ENCODE measurements at places on chromosomes 6 and 20.

GRCh38 chr6:101402622-101403031 lies 9.1 kb downstream of the GRIK2 start:
- DNase-seq = no peak

DNA sequence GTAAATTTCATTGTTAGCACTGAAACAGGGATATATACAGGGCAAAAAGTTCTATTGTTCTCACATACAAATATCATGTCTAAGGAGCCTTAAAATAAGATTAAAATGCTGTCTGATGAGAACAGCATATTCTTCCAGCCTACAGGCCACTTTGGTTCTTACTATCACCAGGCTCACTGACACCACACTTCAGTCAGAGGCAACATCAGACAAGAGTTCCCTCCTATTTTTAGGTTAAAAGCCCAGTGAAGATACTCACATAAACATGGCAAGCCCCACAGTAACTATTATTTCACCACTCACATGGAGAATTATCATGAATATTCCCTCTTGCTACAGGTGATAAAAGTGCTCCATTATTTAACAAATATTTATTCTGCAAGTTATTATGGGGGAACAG lies 175.8 kb downstream of the ISM1 start:
- no peak for DNase-seq

DNA sequence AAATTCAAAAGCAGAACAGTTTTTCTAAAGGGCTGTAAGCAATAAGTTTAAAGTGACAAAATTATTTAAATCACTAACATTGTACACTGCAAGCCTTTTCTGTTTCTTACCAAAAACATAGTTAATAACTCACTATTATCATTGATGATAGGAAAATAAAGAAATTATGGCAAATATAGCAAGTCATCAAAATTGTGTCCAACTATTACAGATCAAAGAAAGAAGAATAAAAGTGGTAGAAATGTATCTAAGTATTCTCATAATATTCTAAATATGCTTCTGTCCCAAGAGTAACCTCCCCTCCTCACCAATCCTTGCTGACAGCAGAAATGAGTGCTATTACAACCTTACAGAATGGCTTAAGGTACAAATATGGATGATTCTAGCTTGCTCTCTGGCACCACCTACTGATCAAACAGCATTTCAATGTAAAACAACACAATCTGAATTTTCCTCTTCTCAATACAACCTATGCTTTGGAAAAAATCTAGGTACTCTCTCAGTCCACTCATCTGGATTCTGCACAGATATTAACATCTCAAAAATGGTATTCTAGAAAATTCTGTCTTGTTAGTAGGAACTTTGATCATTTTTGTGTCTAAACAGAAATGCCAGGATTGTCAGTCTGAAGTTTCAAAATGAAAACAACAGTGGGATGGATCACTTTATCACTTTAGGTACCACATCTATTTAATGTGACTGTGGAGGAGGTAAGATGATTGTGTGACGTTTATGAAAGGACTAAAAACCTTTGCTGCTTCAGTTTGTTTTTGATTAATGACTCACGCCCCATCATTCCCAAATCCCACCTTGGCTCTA lies 40.9 kb downstream of the ZFP64 start:
- DNase-seq = no peak

DNA sequence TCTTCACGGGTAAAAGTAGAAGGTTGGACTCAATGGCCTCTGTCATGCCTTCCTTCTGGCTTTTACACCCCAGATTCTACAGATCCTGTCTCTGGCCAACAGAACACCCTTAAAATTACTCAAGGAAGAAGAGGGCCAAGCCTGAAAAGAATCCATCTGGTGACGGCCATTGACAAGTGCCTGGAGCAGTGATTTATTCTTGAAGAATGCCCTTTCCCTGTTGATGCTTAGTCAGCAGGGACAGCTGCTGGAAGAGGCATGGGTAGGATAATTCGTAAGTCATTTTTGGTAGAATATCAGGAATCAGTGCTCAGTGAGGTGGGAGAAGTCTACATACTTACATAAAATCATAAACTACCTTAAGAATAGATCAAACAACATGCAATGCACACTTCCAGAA lies 397.9 kb downstream of the SAMD5 start:
- no peak for DNase-seq

- no peak for DNase-seq
These were observed 8.4 kb downstream of the ENTPD6 start for GRCh38 chr20:25203871-25204320.

DNA sequence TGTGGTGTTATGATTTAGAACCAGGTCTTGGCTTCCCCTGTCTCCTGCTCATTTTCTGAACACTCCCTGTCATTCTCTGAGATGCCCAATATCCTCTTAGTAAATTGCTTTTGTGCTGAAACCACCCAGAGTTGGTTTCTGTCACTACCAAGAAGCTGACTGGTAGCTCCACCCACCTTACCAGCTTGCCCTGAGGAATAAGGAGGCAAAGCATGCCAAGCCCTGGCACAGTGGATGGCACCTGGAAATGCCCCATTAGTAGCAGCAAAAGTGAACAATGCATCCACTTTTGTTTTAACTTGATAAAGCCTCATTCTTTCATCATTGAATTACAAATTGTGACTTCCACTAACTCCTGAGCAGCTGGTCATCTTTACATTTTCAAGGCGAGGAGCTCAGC lies 157.7 kb downstream of the CDC5L start:
- no peak for DNase-seq

- no peak for DNase-seq
These were observed 14.2 kb downstream of the ANKRD66 start for GRCh38 chr6:46760925-46761324.

GRCh38 chr6:92608751-92609150 lies 810.6 kb downstream of the EPHA7 start:
- no peak for DNase-seq

GRCh38 chr20:58813369-58813768 lies 37.3 kb downstream of the GNAS-AS1 start:
- no peak for DNase-seq

GRCh38 chr6:44723439-44724197 lies 336.1 kb downstream of the CDC5L start:
- no peak for DNase-seq

- no peak for DNase-seq
These were observed 585.3 kb upstream of the MAN1A1 start for GRCh38 chr6:119934816-119935215.

GRCh38 chr6:89500611-89501010 lies 67.7 kb downstream of the ANKRD6 start:
- no peak for DNase-seq

GRCh38 chr6:131199568-131200272 lies 64.5 kb downstream of the AKAP7 start:
- DNase-seq = no peak

GRCh38 chr6:75499640-75500039 lies 6.0 kb upstream of the FILIP1 start:
- no peak for DNase-seq

GRCh38 chr20:6169251-6169650 lies 46.4 kb upstream of the FERMT1 start:
- no peak for DNase-seq

GRCh38 chr6:118725944-118726343 lies 74.6 kb upstream of the CEP85L start:
- no peak for DNase-seq

DNA sequence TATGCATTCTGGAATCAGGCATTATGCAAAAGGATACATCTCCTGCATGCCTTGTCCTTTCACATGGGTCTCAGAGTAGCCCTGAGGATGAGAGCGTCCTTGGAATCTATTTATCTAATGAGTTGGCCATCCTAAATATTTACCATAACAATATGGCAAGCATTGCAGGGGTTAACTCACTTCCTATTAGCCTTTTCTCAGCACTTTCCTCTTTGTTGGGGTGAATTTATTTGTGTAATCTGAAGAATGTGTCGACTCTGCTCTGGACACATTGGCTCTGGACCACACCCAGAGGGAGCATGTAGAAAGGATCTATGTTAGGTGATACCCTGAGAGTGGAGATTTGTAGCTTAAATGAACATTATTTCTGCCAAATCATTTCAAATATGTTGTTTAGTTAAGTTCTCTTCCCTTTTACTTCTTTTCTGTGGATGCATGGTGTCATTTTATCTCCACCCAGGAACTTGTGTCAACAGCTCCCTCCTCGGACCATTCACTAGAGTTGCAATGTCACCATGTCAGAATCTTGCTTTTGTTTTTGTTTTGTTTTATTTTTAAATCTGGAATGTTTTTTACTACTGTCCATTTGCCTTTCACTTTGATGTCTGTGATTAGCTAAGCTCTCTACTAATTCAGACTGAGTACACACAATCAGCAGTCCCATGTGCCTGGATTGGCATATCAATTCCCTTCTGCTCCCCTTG lies 757.0 kb upstream of the MMS22L start:
- DNase-seq = no peak

DNA sequence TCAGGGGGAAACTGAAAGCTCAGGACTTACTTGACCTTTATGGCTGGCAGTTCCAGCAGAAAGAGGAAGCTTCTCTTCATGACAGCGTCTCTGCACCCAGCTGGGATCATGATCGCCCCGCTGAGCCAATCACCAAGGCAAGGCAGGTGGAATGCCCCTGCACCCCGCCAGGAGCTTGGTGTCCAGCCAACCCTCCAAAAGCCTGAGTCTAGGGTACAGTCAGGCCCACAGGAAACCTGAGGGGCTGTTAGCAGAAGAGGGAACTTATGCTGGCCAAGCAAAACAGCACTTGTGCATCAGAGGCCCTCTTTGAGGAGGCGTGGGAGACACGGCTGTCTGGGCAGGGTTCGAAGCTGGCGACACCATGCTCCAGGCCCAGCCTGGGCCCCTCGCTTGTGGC lies 188.3 kb upstream of the GMDS start:
- DNase-seq = no peak

GRCh38 chr6:93751969-93752368 lies 332.6 kb upstream of the EPHA7 start:
- DNase-seq = no peak

DNA sequence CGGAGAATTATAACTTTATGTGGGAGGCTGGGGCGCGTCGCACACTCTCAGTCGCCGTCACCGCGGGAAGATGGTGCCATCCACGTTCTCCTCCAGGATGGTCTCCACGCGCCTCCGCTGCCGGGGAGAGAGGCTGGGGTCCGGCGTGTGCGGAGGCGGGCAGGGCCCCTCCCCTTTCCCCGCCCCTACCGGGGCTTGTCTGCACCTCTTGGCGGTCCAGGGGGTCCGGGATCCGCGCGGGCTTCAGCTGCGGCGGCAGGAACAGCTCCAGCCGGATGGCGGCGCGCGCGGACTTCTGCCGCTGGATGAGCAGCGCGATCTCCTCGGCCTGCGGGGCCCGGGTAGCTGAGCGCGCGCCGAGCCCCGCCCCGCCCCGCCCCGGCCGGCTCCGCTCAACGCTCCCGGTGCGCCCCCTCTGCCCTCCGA lies 807 bp downstream of the LKAAEAR1 start:
- DNase-seq = peak; percentile 53

DNA sequence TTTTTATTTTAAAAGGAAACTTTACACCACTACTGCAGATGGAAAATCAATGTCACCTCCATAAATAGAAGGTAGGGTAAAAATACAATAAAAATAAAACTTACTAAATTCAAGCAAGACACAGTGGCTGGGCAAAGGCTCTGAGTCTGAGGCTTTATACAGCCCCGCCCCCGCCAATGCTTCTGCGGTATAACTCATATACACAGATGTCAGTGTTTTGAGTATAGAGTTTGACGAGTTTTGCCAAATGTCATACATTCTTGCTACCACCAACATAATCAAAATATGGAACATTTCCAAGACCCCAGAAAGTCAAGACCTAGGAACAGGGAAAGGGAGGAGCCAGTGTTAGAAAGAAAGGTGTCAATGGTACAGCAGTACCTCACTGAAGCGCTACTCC lies 12.8 kb downstream of the NFATC2 start:
- peak; percentile 40 for DNase-seq

- DNase-seq = no peak
These were observed 8.3 kb downstream of the KIF3B start for GRCh38 chr20:32285621-32286371.

GRCh38 chr20:42954951-42955350 lies 234.8 kb downstream of the PTPRT start:
- DNase-seq = no peak

- DNase-seq = no peak
These were observed 17.1 kb downstream of the IRF4 start for GRCh38 chr6:408599-409102.

DNA sequence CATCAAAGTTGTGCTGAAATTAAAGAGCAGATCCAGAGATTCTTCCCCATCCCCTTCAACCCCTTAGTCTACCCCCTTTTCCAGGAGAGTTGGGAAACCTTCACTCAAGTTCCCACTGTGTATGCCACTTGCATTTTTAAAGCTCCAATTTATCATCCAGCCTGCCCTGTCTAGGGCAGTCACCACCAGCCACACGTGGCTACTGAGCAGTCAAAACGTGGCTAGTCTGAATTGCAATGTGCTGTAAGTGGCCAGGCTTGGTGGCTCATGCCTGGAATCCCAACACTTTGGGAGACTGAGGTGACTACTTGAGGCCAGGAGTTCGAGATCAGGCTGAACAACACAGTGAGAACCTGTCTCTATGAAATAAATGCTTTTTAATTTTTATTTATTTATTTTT lies 34.9 kb downstream of the ERGIC3 start:
- no peak for DNase-seq

DNA sequence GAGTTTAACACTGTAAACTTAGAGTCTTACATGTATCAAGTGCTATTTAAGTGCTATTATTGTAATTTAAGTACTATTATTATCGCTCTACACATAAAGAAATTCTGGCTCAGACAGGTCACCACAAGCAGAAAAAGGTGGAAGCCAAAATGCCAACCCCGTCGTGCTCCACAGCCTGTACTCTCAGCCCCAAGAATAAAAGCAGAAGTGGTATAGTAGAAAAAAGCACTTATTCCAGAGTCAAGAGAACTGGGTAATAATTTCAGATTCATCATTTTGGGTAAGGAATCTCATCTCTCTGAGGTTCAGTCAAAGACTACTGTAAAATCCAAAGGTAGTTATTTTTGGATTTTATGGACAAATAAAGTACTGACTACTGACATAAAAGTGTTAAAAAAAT lies 943 bp downstream of the ZUP1 start:
- no peak for DNase-seq

- DNase-seq = no peak
These were observed 728 bp downstream of the PSMA7 start for GRCh38 chr20:62142252-62143080.

- no peak for DNase-seq
These were observed 69.3 kb downstream of the UST start for GRCh38 chr6:148816117-148816516.

DNA sequence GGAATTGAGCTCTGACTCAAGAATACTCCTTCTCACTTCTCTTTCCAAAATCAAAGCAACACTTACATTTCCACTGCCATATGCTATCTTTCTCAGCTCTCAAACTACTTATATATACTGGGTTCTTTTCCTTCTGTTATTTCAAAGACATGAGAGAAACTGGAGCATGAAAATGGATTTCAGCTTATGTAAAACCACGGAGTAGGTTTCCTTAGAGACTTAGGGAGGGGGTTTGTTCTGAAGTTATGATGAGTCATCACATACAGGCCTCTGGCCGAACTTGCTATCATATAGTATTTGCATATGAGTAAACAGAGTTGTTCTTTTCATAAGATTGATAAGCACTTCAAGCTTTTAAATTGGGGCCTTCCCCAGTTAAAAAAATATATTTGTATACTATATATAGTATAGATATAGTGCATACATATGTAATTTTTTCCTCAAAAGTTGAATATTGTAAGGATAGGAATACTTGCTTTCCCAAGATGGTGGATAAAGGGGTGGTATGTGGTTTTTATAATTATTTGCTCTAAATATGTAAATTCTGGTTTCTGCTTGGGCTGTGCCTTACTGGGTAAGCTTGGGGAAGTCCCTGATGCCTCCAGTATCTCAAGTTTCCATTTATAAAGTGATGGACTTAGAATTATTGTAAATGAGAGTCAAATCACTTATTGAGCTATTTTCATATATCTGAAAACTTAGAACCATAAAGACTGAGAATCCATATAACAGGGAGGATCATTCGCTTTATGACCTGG lies 273.9 kb downstream of the RFPL4B start:
- DNase-seq = no peak

Measured in stimulated activated CD8-positive, alpha-beta memory T cell treated with anti-CD3 and anti-CD28 coated beads, Interleukin-15, amount 100 ng/mL, for 24 hours (primary cell).